ENCODE measurements at places on chromosomes 4 and X.
A peak's percentile ranks its signal among the peaks of the same experiment; 100 is the strongest.

- no peak for DNase-seq
Measured at GRCh38 chr4:143025081-143025704, 159.5 kb upstream of the USP38 start.

GRCh38 chrX:10555846-10556245 is 64.5 kb downstream of the MID1 start:
- no peak for DNase-seq

DNA sequence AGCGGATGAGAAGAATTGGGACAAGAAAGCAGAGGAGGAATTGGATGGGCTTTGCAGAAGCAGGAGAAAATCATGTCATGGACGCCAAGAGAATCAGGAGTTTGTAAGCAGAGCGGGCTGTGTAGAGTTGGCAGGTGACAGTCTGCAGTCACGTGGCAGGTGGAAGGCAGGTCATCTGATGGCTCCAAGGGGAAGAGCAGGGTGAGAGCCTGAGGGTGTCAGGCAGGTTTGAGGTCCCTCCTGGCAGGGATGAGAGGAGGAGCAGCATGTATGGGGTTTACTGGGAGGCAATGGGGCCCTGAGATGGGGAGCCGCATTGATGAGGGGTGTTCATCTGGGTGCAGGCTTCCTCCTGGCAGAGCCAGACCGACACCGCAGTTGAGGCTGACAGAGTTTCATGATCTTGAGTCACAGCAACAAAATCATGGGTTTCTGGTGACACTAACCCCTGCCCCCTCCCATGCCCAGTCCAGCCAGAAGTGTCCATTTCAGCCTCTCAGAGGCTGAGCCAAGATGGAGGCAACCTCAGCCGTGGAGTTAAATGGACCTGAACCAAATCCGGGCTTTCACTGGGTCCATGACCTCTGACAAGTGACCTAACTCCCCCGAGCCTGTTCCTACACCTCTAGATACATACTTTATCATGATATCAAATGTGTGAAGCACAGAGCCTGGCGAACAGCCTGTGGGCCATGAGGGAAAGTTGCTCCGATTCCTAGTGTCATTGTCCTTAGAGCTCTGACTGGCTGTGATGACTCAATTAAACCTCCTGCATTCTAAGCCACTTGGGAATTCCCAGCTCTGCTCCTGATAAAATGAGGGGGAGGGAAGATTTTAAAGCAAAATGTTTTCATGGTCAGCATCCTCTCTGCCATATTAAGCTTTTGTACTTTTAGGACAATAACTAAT is 36.1 kb downstream of the EVC start:
- no peak for DNase-seq

GRCh38 chr4:139872274-139872673 is 206.7 kb downstream of the MGST2 start:
- DNase-seq, result no peak

DNA sequence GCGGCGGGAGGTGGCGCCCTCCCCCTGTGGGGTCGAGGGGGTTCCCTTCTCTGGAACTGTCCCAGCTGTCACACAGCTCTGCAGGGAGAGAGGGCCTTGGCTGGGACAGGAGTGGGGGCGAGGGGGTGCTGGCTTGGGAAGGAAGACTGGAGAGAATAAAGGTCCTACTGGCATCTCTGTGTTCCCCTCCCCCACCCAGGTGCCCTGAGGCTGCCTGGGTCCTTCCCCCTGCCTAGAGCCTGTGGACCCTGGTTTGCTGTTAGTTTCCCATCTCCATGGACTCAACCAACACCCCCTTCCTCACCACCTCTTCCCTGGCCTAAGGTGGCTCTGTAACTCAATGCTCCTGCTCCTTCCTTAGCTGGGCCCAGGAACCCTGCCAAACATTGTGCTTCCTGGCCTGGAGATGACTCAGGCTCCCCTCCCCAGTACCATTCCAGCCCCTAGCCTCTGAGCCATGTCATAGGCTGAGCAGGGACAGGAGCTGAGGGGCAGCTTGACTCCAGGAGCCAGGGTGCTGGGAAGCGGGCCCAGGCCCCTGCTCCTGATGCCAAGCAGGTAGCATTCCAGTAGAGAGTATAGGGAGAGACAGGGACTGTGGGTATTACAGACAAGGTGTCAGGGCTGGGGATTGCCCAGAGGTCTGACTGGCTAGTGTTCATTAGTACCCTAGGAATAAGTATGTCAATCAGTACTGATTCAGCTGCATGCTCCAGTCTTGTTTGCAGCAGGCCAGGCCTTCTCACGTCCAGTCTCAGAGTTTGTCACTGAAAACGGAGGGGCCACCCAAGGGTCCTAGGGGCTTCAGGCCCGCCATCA is 100.7 kb downstream of the EFNB1 start:
- no peak for DNase-seq

- DNase-seq, result no peak
Measured at GRCh38 chr4:177287255-177287654, 22.4 kb upstream of the NEIL3 start.

GRCh38 chr4:5710961-5711478 is at the start of gene EVC:
Gene EVC (plus strand): TSS chr4:5711201. CDS start chr4:5711381, 180 bp downstream.
- peak; percentile 59 for DNase-seq

DNA sequence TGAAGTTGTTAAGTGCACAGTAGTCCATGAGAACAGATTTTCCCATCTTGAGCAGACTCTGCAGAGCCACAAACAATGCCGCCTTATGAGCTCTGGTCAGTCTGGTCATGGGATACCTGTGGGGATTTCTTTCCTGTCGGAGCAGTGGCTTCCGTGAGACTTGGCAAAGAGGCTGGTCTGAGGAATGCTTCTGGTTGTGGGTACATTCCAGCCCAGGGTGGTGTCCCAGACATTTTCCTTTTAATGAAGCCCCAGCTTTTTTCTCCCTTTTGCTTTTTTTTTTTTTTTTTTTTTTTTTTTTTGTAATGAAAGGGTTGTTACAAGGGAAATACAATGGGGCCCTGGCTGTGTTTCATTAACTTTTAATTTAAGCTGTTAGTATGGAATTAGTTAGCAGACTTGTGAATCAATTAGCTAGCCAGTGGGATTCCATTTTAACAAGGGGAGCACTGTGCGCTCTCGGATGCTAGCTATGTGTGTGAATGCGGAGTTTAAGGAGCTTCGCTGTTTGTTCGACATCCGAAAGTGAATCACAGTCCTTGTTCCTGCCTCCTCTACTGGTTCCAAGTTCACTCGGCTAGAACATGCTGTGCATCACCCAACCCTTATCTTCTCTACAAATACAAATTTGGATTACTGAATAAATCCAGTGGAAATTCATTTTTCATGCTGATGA is 225.1 kb downstream of the CBR4 start:
- DNase-seq, result no peak

DNA sequence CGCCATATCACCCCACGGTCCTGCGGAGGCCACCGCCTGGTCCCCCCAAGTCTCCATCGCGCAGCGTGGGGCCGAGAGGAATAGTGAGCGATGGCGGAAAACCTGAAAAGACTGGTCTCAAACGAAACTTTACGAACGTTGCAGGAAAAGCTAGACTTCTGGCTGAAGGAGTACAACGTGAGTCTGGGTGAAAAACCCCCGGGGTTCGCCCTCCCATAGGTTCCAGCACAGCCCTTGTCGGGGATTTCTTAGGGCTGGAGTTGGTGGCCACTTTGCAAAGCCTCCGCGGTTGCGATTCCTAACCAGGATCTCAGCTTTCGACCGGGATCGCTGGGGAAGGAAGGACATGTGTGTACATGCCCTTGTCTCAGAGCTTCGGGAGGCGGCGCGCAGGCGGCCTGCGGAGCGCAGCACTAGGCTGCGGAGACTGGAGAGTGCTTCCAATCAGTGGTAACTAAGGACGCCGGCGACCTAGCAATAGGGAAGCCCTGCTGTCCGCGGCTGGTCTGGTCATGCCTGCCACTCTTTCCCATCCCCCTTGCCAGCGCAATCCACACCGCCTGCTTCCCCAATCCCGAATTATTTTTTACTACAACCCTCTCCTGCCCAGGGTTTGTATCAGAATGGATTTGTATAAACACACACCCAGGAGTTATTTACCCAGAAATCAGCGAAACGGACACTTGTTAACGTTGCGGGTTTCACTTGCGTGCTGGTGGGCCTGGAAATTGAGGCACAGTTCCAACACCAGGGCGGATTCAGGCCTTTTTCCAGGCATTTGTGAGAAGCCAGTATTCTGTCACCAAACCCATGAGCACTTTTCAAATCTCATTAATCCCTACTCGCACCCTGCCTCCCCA is 741 bp downstream of the SPATA18 start:
- DNase-seq, result peak; percentile 62

- DNase-seq, result peak; percentile 64
Measured at GRCh38 chr4:141132709-141133145, 542 bp downstream of the RNF150 start.

GRCh38 chr4:20829617-20830357 is 129.5 kb downstream of the PACRGL start:
- no peak for DNase-seq

DNA sequence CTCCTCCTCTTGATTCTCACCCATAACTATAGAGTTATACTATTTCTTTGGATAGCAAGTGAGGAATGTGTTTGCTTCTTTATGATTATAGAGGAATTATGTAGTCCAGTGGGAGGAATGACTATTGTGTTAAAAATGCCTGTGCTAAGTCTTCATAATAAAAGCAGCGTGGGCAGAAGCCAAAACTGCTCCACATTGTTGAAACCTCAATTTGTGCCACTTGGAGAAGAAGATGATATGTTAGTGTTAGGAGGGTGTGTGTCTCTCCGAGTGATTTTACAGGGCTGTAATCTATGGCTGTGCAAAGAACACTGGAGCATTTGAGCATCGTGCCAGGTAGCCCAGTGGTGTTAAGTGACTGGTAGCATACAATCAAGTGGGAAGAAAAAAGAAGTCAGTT is 74.3 kb downstream of the FRAS1 start:
- no peak for DNase-seq

DNA sequence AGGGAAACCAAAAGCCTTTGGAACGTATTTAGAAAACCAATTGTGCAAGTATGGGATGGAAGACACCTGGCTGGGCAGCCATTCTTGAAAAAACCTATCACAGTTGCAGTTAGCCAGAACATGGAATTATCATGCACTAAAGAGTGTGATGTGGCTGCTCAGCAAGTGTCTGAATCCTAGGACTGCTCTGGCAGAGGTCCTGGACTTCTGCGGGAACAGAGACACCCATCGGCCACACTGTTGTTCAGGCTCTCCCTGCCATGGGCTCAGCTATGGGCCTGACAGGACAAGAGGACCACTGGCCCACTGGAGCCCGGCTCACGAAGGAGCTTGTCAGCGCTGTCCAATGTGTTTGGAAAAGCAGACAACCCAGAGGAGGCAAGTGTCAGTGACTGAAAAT is 115.7 kb upstream of the GPC4 start:
- DNase-seq, result no peak

GRCh38 chrX:110989447-110989846 is 106.5 kb upstream of the PAK3 start:
- no peak for DNase-seq

GRCh38 chrX:152137771-152138387 is 498 bp downstream of the MAGEA10 start:
- no peak for DNase-seq

- no peak for DNase-seq
Measured at GRCh38 chr4:112616984-112617383, 19.7 kb downstream of the ZGRF1 start.

- DNase-seq, result peak; percentile 46
Measured at GRCh38 chr4:61202638-61203435, 2.7 kb downstream of the ADGRL3 start.

GRCh38 chr4:6471307-6472007 is 957 bp downstream of the PPP2R2C start:
- DNase-seq, result peak; percentile 70

DNA sequence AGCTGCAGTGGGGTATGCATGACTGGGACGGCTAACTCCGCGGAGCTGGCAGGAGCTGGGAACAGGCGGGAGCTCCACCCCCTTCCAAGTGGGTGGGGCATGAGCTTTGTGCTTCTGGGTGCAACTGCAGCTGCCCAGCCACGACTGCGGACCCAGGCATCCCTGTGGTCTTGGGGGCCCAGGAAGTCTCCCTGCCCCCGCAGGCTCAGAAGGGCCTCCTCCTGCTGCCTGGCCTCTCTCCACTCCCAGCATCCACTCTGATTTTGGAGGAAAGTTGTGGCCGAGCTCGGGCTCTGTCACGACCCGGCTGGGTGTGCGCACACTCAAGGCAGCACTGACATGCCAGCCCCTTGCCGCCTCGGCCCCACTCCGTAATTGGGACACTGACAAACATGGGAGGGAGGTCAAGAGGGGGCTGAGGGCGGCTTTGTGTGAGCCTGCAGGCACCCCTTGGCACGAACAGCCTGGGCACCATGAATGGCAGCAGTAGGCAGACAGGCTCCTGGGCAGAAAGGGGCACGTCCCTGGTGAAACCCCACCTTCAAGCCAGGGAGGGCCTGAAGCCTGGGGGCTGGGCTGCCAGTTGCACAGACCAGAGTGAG is 822.6 kb downstream of the GLUD2 start:
- DNase-seq, result no peak

DNA sequence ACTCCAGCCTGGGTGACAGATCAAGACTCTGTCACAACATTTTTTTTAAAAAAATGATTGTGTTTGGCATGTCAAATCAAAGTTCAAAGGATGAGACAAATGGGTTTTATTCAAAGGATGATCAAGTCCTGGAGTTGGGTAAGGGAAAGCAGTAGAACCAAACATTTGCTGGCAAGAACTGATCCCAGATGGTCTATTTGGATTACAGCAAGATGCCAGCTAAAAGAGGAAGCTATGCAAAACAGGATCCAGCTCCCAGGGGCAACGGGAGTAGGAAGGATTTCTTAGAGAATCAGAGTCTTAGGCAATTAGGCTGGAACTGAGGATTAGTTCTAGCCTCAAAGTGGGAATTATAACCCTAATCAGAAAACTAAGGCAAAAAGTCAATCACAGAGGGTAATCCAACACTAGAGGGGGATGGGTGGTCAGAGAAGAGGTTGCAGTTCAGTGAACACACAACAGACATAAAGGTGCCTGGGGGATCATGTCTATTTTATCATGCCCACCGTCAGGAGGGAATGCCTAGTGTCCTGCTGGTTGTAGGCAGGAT is 133.0 kb upstream of the PLS3 start:
- DNase-seq, result no peak

- DNase-seq, result no peak
Measured at GRCh38 chr4:75040703-75041102, 107.8 kb downstream of the PARM1 start.

GRCh38 chr4:150911326-150911725 is 103.8 kb downstream of the LRBA start:
- no peak for DNase-seq

Measured in frontal cortex (tissue), 4 donors.